HEK293T (cell line): ENCODE measurements at places on chromosomes 3 and 15.

DNA sequence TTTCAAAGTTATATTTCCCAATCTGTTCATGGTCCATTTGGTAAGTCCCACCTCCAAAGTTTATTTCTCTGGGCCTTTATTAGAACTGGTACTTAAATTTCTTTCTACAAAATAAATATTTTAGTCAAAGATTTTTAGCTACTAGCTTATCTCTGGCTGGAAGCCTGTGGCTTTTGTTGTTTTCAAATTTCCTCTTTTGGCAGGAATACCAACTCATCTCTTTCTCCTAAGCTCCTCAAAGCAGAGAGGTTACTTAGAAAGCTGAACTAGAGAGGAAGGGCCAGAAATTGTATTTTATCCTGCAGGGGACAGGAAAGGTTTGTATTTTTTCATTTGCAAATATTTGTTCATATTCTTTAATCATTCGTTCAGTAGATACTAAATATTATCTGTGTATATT, 227.8 kb downstream of the TBL1XR1 start:
- no peak for DNase-seq

GRCh38 chr3:28287046-28287445, 45.6 kb downstream of the CMC1 start:
- no peak for DNase-seq

- DNase-seq, result no peak
Measured at GRCh38 chr3:162141272-162141791, 644.7 kb downstream of the OTOL1 start.

DNA sequence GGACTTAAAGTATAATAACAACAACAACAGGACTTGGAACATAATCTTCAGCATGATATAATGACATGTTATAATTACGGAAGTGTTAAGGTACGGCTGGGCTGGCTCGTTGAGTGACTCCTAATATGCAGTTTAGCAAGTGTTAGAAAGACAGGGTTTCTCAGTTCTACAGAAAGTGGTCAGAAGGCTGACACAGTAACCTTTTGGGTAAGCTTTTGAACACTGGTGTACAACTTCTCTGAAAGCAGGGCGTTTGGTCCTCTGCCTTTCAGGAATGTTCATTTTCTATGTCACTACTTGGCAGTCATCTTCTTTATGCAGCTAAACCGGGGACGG, 133.3 kb upstream of the SLC2A2 start:
- DNase-seq, result no peak
